ENCODE measurements at places on chromosomes 3 and 15.

DNA sequence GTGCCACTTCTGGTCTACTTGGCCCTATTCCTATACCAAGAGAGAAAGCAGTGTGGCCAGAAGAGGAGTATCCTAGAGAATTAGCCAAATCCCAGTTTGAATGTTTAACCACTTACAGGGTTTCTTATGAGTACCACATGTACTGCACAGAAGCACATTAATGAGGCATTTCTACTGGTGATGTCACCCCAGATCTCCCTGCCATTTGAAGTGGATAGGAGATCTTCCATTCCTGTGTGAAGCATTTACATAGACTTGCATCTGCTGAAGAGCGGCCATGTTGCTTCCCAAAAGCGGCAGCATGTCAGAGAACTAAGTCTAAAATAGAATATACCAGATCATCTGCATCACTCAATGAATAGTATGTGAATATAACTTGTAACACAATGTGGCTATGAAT, 108.4 kb upstream of the TUSC7 start:
- no peak for DNase-seq

GRCh38 chr15:57676585-57676984, 29.9 kb upstream of the POLR2M start:
- no peak for DNase-seq

GRCh38 chr3:107525644-107526305, 3.0 kb downstream of the BBX start:
- peak; percentile 46 for DNase-seq

GRCh38 chr3:57068437-57069089, 8.1 kb downstream of the SPATA12 start:
- DNase-seq: peak; percentile 76

GRCh38 chr3:63927422-63928280, 15.5 kb upstream of the SCAANT1 start:
- DNase-seq: no peak

GRCh38 chr15:29688506-29689286, 133.6 kb downstream of the TJP1 start:
- DNase-seq: no peak

GRCh38 chr3:54376939-54377578, 254.7 kb downstream of the CACNA2D3 start:
- no peak for DNase-seq

GRCh38 chr15:29226436-29227208, 43.0 kb downstream of the NSMCE3 start:
- no peak for DNase-seq

GRCh38 chr3:131361464-131362421, 19.8 kb upstream of the NUDT16 start:
- DNase-seq: peak; percentile 9

- DNase-seq: peak; percentile 81
Measured at GRCh38 chr15:67085818-67086636, 20.6 kb downstream of the SMAD3 start.

- no peak for DNase-seq
Measured at GRCh38 chr15:44676676-44677075, 13.2 kb upstream of the SPG11 start.

DNA sequence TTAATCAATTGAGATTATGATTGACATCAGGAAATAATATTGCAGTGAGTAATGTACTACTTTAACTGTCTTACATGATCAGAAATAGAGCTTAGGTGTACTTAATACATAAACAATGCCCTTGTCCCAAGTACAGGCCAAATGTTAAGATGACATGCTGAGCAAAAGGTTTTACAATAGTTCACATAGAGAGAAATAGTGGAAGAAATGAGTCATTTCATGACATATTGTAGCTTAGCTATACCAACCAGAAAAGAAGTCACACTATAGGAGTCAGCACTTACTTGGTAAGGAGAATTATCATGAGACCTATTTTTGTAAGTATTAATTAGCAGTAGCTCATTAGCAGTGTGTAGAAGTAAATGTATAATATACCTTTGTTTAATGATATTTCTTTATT, 96.4 kb upstream of the NANOGP8 start:
- DNase-seq: no peak

- DNase-seq: no peak
Measured at GRCh38 chr15:78739206-78739605, 72.1 kb downstream of the ADAMTS7 start.

DNA sequence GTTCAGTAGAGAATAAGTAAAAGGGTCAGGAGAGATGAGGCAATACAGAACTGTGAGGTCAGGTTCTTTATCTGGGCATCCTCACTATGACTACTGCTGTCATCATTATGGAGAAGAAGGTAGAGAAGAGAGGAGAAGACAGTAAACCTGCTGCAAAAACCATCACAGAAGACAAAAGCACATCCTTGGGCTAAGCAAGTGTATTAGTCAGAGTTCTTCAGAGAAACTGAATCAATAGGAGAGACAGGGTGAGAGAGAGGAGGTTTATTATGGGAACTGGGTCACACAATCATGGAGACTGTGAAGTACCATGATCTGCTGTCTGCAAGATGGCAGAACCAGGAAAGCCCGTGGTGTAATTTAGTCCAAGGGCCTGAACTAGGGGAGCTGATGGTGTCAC, 9.5 kb upstream of the ABHD17C start:
- no peak for DNase-seq

- DNase-seq: no peak
Measured at GRCh38 chr3:48980295-48980694, 9.7 kb upstream of the P4HTM start.

GRCh38 chr3:170641510-170642236, 55.8 kb upstream of the SLC7A14 start:
- no peak for DNase-seq

DNA sequence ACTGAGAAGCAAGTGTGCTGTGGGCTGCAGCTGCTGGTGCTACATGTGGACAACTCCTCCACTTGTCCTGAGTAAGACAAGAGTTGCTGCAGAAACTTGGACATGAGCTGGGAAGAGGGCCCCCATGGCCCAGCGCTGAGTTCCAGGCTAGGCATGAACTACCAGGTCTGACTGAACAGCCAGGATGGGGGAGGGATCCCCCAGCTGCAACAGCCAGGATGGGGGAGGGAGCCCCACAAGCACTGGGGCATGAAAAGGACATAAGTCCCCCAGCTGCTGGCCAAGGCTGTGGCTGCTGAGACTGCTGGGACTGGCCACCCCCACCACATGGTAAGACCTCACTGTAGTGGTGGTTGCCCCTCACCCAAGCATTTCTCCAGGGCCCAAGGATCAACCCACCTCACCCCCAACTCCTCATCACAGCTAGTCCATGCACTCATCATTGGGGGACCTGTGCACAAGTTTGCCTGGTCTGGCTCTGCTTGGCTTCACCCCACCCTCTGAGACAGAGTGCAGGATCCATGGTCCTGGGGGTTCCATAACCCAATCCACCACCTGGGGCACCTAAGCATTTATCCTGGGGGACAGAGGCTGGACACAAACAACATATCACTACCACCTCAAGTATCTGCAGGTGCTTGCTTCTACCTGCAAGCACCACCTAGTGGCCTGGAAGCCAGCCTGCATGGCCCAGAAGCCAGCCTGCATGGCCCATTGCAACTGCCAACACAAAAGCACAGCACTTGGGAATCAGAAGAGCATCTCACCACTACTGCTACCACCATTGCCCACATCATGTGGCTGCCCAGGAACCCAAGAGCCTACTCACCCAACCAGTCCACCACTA, 84.5 kb upstream of the STT3B start:
- DNase-seq: peak; percentile 60

- no peak for DNase-seq
Measured at GRCh38 chr15:84648539-84648938, 5.5 kb downstream of the WDR73 start.

DNA sequence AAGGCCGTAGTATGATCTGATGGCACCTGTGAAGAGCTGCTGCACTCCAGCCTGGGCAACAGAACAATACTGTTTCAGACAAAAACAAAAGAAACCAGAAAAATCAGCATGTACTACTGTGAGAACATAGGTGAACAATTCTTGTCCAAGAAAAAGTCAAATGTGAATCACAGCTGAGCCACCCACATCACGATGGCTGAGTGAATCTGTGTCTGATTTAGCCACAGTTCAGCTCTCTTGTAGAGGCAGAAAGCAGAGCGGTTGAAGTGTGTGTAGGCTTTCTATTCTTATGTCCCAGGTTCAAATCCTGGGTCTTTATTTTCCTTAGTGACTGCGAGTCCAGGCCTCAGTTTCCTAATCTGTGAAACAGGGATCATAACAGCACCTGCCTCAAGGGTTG, 4.4 kb upstream of the FURIN start:
- no peak for DNase-seq

DNA sequence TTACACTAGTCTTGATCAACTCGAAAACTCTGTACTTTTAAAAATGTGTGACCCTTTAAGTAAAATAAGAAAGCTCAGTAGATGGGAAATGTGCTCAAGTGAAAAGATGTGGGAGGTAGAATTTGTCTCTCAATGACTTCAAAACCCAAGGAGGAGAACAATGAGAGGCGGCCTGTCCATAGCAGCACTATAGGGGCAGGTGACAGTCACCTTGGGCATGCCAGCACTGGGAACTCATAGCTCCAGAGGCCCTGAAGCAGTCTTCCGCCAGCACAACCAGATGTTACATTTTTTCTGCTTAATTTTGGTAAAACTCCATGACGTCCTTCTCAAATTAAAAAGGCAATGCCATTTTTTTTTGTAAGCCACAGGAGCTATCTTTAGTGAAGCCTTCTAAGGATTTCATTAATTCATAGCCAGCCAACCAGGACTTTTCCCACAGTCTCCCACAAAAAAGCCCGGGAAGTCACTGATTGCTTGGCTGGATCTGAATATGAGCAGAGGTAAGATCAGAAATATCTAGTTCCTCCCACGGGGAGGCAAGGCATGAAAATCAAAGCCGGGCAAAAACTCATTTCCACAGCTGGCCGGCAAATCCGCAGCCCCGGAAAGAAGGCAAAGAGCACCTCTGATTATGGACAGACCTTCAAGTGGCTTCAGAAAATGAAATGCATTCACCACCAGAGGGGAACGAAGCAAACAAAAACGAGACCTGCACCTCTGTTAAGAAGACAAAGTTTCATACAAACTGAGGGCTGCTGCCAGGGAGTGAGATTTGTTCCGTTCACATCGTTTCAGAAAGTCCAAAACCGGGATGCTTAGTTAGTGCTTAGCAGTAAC, 10.5 kb downstream of the IL17RD start:
- no peak for DNase-seq

DNA sequence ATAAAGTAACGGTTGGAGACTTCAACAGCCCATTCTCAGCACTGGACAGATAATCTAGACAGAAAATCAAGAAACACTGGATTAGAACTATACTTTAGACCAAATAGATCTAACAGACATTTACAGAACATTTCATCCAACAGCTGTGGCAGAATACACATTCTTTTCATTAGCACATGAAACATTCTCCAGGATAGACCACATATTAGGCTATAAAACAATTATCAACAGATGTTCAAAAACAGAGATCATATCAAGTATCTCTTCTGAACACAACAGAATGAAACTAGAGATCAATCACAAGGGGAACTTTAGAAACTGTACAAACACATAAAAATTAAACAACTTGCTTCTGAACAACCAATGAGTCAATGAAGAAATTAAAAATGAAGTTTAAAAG, 133.3 kb downstream of the ADAM10 start:
- DNase-seq: no peak

GRCh38 chr3:82208002-82208710, 446.7 kb upstream of the GBE1 start:
- DNase-seq: no peak

- DNase-seq: no peak
Measured at GRCh38 chr3:31132132-31132769, 237.8 kb upstream of the GADL1 start.

- DNase-seq: no peak
Measured at GRCh38 chr3:53845103-53845880, 927 bp downstream of the CHDH start.

GRCh38 chr3:59285560-59285959, 235.7 kb upstream of the CFAP20DC start:
- no peak for DNase-seq

DNA sequence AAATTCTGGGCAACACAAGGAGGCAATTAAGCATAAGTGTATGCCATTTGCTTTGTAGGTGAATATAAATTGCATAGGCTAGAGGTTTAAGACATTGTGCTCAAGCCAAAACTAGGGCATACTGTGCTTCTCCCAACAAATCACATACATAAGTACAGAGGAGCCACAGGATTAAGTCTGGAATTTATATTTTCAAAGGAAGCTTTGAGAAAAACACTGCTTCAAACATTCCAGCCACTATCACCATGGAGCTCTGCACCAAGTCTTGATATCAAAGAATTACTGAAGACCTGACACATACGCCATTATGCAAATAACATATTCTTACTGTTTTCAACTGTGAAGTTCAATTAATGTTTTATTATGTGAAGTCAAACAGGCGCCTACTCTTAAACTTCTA, 119.4 kb upstream of the NPHP3 start:
- DNase-seq: no peak

DNA sequence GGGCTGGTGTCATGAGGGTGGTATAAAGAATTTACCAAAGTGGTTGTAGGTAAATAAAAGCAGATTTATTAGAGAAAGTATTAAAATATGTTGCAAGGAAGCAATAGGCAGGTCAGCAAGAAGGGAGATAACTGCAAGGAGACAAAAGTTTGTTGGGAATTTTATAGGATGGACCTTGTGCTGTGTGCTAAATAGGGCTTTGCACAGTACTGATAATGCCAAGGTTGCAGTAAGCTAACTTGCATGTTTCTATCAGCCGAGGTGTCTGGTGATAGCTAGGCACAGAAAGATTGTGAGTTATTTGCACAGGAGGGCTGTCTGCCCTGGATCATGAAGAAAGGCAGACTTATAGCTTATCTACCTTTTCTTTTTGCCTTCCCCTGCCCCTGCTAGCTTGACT, 102.5 kb upstream of the SPRED1 start:
- no peak for DNase-seq

Measured in GM06990 (cell line).